ENCODE measurements at places on chromosomes 12 and 14.

DNA sequence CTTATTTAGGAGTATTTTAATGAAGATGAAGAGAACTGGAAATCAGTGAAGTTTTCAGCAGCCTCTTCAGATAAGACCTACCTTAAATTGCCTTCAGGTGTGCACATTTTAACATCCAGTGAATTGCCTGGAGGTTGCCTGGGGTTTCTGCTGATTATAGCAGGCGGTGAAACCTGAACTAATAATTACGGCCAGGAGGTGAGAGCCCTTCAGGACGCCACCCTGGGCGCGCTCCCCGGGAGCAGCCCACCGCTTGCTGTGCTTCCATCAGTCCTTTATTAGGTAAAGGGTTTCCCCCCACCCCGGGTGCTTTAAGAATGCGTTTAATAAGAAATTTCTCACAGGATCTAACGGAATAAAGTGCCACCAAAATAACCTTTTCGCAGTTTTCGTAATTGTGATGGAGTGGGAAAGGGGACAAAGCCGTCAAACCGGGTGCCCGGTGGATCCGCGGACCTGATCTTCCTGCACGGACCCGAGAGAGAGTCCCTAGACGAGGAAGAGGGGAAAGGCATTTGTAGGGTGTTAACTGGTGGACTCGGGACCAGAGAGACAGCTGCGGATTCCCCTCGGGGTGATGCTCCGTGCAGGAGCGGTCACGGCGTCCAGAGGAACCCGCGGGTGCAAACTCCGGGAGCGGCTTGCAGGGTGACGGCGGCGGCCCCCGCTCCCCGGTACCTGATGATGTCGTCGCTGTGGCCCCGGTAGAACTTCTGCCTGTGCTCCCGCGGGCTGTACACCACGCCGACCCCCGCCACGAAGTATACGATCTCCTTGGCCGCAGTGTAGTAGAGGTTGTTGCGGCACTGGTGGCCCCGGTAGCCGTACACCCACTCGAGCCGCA, 902 bp downstream of the EML5 start:
- no peak for DNase-seq

- no peak for DNase-seq
These were observed 38.2 kb upstream of the TMEM263 start for GRCh38 chr12:106917503-106917902.

DNA sequence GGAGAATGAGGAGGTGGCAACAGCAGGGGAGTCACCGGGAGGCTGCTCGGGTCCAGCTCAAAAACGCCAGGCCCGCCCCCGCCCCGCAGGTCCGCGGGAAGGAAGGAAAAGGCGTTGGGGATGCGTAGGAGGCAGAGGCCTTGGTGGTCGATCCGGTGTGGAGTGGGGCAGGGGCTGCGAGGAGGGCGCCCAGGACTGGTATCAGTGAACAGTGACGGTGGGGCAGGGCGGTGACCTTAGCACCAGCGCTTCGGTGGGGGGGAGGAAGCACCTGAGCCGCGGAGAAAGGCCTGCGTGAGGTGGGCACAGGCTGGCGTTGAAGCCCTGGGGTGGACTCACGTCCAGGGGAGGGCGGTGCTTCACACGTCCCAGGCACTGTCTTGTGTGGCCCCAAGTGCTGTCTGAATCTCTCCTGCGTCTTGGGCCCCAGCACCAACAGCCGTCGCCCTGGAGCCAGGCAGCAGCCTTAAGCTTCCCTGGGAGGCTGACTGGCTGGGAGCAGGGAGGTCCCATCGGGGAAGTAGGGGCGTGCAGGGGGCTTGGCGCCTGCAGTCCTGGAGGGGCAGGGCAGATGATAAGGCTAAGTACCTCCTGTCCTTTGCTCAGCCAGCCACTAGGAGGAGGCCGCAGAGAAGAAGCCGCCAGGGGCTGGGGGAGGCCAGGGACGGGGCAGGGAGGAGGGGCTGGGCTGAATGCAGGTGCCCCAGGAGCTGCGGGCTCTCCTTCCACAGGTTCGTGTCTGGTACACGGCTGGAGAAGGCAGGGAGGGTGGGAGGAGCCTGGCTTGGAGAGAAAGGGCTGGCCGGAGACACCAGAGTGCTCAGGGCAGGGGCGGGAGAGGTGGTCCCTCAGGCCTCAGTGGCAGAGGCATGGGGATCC, 26.5 kb downstream of the ZBTB42 start:
- peak; percentile 39 for DNase-seq

GRCh38 chr14:87013583-87013982, 979.4 kb downstream of the GALC start:
- peak; percentile 69 for DNase-seq

GRCh38 chr12:75505706-75506312, 5.6 kb downstream of the KRR1 start:
- peak; percentile 61 for DNase-seq
